ENCODE measurements at places on chromosomes 7 and 10.

- no peak for DNase-seq
These were observed 20.4 kb upstream of the ECHDC3 start for GRCh38 chr10:11721806-11722205.

- DNase-seq = no peak
These were observed 67.6 kb downstream of the PRKAG2 start for GRCh38 chr7:151809146-151809863.

DNA sequence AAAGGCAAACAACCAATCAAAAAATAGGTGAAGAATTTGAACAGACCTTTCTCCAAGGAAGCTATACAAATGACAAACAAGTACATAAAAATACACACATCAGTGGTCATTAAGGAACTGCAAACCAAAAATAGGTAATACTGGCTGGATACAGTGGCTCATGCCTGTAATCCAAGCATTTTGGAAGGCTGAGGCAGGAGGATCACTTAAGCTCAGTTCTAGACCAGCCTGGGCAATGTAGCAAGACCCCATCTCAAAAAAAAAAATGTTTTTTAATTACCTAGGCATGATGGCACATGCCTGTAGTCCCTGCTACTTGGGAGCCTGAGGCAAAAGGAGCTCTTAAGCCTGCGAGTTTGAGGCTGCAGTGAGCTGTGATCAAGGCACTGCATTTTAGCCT, 19.3 kb downstream of the CDCA7L start:
- no peak for DNase-seq

- no peak for DNase-seq
These were observed 186.9 kb downstream of the AHR start for GRCh38 chr7:17485368-17485767.

DNA sequence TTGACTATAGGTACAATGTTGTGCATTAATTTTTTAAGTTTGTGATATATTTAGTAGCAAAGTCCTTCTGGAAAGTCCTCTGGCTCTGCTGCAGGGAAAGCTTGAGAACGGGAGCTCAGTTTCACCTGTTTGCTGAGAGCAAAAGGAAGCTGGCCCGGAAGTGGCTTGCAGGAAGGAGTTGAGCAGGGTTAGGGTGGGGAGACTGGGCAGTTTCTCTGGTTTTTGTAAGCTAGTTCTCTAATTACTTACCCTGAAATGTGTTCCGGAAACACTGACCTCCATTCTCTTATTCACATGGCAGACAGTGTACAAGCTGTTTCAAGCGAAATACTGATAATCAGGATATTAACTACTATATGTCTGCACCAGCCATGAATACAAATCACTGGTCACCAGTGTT, 22.3 kb downstream of the MAP3K8 start:
- no peak for DNase-seq

DNA sequence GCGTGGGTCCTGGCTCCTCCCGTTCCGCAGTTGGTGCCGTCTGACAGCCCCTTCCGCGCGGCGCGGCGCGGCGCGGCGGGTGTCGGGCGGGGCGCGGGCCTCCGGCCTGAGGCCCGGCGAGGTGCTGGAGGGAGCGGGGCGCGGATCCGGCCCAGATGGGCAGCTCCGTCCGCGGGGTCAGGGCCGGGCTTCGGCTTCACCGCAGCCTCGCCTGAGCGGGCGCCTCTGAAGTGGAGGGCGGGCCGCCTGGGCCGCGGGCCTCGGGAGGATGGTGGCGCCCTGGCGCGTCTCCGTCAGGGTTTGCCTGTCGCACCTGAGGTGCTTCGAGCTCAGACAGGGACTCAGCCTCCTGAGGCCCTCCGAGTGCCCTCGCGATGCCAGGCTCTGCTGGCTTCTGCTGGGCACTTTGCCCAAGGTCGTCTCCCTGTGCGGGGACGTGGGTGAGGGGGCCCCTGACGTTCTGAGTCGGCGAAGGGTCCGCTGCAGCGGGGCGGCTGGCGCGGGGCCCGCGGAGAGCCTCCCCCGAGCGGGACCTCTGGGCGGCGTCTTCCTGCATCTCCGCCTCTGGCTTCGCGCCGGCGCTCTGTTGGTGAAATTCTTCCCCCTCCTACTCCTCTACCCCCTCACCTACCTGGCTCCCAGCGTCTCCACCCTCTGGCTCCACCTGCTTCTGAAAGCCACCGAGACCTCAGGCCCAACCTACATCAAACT, 473 bp downstream of the ADCK2 start:
- DNase-seq = peak; percentile 37

- DNase-seq = no peak
These were observed 112.0 kb downstream of the PPP1R3A start for GRCh38 chr7:113806633-113807327.

DNA sequence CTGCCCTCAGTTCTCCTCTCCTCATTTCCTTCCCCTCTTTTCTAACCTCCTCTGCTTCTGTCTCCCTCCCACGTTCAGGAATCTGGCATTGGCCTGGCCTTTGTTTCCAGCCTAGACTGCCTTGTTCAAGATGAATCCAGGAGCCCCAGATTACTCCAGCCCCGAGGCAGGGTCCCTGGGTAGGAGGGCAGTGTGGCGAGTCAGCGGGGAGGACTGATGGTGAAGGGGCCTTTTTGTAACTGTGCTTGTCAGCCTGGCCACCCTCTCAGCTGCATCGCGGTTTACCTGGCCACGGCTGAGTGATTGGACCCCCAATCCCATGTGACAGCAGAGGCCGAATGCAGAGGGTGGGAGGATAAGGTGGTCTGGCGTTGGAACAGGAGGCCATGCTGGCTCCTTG, 96.1 kb upstream of the SHH start:
- DNase-seq = no peak

- DNase-seq = no peak
These were observed 94.3 kb upstream of the PPIF start for GRCh38 chr10:79252971-79253370.

- peak; percentile 49 for DNase-seq
These were observed 289.8 kb upstream of the KLF6 start for GRCh38 chr10:4074545-4075407.

GRCh38 chr7:3000566-3000965, 43.1 kb downstream of the CARD11 start:
- DNase-seq = no peak

GRCh38 chr7:73668103-73668885, 663 bp downstream of the VPS37D start:
- DNase-seq = no peak

DNA sequence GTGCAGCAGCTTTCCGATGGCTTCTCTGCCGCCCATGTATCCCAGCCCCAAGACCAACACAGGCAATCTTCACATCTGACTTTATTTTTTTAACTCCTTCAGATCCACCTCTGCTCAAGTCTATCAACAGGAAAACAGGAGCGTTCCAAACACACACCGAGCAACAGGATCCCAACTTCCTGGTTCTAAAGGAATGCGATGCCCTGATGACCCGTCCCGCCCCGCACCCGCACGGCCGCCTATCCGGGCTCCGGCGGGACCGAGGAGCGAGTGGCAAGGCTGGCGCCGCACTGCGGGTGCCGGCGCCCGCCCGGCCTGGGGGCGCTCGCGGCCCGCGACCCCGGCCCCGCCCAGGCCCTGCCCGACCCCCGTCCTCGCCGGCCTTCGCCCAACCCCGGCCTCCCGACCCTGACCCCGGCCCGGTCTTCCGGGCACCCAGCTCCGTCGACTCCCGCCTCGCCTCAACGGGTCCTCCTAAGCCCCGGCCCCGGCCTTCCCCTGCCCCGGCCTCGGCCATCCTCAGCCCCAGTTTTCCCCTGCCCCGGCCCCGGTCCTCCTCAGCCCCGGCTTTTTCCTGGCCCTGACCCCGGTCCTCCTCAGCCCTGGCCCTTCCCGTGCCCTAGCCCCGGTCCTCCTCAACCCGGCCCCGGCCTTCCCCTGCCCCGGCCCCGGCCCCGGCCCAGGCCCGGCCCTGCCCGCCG, 730 bp downstream of the LARP4B start:
- DNase-seq = peak; percentile 46

DNA sequence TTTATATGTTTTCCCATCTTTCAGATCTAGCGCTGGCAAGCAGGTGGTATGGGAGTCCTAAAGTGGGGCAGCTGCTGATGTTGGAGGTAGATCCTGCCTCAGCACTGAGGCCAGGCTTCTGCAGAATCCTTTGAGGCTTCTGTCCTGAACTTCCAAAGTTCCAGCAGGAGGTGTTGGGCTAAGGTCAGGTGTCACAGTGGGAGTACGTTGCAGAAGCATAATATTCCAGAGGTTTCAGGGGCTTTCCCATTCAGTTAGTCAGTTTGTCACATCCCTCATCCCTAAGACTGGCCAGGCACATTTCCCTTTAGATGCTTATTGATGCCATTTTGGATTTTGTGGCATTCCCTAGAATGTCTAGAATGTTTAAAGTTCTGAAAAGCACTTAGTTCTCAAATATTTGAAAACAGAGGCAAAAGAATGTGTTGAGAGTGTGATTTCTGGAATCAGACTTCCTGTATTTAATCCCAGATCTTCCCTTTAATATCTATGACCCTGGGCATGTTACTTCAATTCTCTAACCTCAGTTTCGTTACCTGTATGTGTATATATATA, 319.1 kb upstream of the PHYHIPL start:
- DNase-seq = no peak

DNA sequence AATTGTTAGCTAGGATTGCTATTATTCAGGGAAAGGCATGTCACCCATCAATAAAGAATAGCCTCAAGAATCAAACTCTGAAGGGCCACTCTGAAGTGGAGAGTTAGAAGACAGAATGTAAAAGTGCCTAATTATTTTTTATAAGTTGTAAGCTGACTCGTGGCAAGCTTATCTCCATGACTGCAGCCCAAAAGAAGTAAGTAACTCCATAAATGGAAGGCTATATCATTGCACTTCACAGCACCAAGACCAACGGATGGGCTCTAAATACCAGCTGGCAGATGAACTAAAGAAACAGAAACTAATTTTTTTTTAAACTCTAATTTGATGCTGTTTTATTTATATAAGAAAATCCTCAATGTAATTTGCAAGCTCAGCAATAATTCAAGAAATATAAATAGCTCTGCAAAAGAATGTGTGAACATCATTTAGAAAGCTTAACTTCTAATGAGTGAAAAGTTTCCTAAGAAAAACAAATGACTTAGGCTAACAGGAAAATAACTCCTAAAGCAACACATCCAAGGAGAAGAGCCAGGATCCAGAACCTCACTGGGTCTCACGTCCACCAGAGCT, 165.5 kb downstream of the SNX13 start:
- peak; percentile 12 for DNase-seq

- DNase-seq = peak; percentile 49
These were observed 3.8 kb downstream of the NKX2-3 start for GRCh38 chr10:99536338-99537085.

- DNase-seq = no peak
These were observed 216.8 kb downstream of the SNX10 start for GRCh38 chr7:26508481-26508880.

- DNase-seq = no peak
These were observed 16.5 kb upstream of the ANK3 start for GRCh38 chr10:60406182-60406581.

DNA sequence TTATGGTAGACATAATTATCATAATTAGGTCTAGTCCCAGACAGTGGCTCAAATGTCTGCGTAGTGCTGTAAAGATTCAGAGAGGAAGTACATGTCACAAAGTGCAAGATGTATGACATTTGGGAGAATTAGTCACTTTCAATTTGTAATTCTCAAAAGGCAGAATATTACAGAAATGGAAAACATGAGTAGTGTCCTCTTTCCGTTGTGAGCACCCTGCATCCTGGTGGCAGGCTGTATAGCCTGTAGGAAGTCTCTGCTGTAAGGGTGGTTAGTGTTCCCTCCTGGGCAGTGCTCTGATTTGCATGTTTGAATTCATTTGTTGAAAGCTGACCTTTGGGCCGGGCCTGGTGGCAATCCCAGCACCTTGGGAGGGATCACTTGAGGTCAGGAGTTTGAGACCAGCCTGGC, 17.0 kb downstream of the CDK14 start:
- peak; percentile 50 for DNase-seq

DNA sequence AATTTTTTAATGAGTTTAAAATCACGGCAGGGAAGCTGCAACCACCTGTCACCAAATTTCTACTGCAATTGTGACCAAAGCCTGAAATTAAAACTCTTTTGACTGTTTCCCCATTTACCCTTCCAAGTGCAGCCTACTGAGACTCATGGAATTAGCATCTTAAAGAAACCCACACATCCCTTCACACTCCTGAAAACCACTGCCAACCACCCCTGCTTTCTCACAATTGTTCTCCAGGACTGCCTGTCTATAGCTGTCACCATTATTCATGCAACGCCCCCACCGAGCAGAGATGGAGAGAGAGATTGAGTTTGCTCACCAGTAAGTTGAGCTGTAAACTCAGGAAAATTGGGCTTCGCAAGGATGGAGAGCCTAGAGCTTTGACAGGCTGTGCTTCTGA, 383.8 kb upstream of the SORCS1 start:
- peak; percentile 14 for DNase-seq

DNA sequence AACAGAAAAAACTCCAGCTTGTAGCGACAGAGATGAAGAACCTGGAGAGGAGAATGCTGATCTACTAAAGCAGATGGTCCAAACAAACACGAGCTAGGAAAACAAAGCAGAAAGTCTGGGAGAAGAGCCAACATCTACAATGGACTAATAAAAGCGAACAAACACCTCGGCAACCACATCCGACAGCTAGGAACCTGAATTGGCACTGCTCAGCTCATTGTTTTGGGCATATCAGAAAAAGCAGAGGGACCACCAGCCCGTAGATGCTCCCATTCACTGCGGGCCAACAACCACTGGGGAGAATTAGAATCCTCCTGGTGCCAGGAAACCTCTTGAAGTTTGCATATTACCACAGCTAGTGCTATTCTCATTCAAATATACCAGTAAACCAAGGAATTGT, 204.7 kb downstream of the NXPH1 start:
- no peak for DNase-seq

- no peak for DNase-seq
These were observed 83.9 kb upstream of the FGFR2 start for GRCh38 chr10:121681997-121682687.

DNA sequence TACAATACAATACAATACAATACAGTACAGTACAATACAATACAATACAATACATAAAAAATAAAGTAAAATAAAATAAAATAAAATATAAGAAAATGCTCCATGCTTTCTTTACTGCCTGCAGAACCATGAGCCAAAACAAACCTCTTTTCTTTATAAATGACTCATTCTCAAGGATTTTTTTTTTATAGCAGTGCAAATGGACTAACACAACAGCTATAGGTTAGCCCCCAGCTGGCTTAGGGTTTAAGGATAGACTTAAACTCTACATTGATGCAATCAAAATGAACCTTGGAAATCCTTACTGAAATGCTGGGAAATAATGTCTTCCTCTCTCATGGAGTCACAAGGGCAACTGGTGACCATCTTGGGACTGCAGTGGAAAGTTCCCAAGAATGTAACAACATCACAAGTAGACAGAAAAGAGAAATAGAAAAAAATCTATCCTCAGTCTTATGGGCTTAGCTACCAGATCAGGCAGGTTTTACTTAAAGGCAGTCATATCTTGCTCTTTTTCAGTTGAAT, 348.9 kb downstream of the ARL4A start:
- DNase-seq = no peak

- DNase-seq = no peak
These were observed 217.6 kb downstream of the USP6NL start for GRCh38 chr10:11393858-11394257.

DNA sequence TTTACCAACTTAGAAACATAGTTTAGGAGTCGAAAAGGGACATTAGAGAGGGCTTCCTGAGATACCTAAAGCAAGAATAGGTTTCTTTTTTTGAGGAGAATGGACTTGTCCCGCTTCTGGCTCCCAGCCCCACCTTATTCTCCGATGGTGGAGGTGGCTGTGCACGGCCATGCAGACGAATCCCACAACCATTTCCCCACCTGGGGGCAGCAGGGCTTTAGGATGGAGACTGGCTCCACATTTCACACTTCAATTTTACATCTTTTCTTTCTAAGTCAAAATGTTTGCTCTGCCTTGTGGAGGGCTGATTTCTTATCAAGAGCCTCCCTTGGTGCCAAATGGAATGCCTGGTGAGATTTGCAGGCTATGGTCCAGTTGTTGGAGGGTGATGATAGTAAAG, 118.5 kb downstream of the GLRX3 start:
- no peak for DNase-seq
